ENCODE measurements at places on chromosomes 3 and 15.

GRCh38 chr15:68819495-68820294, 1.0 kb downstream of the ANP32A start:
- DNase-seq = no peak

- DNase-seq = no peak
Measured at GRCh38 chr15:27358751-27359434, 387.9 kb downstream of the GABRG3 start.

DNA sequence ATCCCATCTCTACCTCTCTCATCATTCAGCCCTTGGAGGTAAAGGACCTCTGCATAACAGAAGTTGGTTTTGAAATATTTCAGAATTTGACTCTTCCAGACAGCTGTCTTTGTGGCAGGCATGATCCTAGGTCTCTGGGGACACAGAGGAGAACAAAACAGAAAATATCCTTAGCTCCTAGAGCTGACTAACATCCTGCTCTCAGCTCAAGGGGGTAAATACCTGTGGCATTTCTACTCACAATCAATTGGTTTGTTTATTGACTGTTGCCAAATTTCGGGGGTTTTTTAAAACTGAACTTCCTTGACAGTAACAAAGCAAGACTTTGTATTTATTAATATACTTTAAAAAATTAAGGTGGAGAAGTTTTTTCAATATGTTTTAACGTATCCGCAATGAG, 78.8 kb downstream of the EOMES start:
- DNase-seq = no peak

DNA sequence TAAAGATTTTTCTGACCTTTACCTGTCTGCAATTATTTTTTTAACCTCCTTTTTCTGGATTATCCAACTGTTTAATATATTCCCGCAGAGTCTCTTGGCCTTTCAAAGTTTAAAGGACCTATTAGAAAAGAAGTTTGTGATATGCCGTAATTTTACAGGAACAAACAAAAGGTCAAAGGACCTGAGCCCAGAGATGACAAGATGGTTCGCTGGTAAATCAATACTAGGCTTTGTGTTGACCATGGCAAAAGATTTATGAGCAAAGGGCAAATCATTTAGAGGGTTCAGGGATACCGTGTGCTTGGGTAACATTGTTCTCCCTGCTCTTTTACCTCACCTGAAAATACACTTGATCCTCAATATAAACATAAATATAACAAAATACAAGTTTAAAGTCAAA, 923.5 kb downstream of the ROBO1 start:
- no peak for DNase-seq

Measured in NCI-H446 treated with DMSO at 0.1 percent for 48 hours (cell line).